ENCODE measurements at places on chromosomes 4 and X. TPM values are rescaled to one million over a fixed set of nuclear protein-coding genes. Genes with fewer than 3 reads are reported as not detected.

Gene FHDC1
- total RNA-seq, result 4.8 TPM

- no peak for DNase-seq
Observed at GRCh38 chr4:131296192-131296591, 1852.9 kb upstream of the PCDH10 start.

Gene SOWAHB
- 0.06 TPM for total RNA-seq

DNA sequence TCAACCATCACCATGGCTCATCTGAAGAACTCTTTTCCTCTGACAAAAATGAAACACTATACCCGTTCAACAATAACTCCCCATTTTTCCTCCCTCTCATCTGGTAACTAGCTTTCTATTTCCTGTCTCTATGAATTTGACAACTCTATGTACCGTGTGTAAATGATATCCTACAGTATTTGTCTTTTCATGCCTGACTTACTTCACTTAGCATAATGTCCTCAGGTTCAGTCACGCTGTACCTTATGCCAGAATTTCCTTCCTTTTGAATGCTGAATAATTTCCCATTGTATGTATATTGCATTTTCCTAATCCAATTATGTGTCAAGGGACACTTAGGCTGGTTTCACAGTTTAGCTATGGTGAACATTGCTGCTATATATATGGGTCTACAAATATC is 18.2 kb downstream of the MAGEA9 start:
- no peak for DNase-seq

DNA sequence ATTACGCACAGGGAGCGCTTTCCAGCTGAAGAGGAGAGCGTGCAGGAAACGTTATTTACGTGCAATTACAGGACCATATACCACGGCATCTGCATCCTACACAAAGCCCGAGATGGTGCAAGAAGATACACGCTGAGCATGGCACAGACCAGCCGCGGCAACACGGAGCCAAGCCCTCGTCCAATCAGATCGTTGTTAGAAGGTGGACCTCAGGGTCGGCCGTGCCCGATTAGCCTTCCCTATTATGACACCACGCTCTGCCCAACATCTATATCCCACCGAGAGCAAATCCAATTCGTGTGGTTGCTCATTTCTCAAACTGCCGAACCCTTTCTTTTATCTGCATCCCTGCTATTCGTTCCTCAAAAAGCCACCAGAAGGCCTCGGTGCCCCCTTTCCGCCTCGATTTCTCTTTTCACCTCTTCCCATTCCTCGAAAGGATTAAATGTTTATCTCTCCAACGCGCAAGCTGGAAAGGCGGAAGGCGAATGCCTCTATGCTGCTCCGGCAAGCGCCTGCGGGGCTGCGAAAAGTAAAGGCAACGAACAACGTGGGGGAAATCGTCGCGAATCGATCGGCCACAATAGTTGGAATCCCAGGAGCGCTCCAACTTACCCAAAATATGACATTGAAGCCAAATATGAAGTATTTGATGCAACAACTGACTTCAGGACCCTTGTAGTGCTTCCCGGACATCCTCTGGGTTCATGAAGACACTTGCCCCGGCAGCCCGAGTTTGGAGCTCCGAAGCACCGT is 702 bp downstream of the TSPAN5 start:
- peak; percentile 72 for DNase-seq

Gene PAGE1
- total RNA-seq, result not detected

DNA sequence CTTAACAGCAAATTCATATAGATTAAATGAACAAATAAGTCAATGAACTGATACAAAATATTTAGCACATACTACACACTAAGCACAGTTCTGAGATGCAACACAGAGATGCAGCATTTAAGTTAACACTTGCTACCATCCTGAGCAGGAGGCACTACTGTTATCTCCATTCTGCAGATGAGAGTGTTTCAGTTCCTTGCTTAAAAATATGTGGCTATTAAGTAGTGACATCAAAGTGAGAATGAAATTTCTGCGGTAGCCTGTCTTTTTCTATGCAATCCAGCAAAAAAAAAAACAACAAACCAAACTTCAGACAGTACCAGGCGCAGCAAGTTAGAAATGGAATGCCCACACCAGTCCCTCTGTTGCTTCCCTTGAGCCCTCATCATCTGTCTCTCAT is 90.8 kb downstream of the SHISA3 start:
- DNase-seq, result no peak

DNA sequence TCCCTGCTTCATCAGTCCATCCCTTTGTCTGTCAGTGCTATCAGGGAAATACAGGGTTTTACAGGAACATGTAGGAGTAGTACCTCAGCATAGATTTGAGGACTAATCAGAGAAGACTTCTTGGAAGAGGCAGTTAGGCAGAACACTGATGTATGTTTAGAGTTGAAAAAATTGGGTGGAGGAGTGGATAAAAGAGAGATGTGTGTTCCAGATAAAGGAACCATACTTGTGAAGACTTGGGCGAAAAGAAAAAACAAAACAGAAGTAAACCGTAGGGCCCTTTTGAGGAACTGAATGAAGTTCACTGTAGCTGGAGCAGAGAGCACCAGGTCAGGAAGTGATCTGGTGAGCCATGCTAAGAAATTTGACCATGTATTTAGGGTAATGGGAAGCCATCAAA is 32.3 kb downstream of the AFF1 start:
- no peak for DNase-seq

Gene KIAA1210
- not detected for total RNA-seq

Gene IQSEC2
- total RNA-seq, result 8.3 TPM

GRCh38 chrX:39850630-39851152 is 247.1 kb downstream of the BCOR start:
- DNase-seq, result no peak

GRCh38 chrX:29617276-29617675 is 598.1 kb upstream of the MAGEB2 start:
- DNase-seq, result no peak

DNA sequence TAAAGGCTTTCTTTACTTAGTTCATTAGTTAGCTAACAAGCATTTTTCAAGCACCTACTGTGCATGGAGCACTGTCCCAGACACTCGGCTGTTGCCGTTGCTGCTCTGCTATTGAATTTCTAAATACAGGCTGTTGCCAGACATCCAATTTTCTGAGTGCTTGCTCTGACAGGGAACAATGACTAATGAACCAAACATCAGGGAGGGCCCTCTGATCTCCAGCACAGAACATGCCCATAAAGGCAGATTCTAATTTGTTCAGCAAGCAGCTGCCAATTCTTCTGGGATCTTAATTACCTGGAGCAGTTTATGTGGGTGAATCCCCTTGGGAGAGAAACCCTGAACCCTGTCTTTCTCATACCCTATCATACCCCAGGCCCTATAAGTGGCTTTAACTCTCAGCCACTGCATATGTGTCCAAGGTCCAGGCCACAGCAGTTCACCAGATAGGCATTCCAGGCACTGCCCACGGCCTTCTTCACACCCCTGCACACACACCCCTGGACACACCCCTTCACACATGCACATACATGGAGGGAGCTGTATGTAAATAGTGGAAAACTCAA is 27.9 kb downstream of the TSC22D3 start:
- DNase-seq, result peak; percentile 24

- no peak for DNase-seq
Observed at GRCh38 chr4:174170906-174171305, 112.6 kb downstream of the FBXO8 start.

GRCh38 chr4:114830628-114831027 is 232.0 kb downstream of the UGT8 start:
- no peak for DNase-seq

- DNase-seq, result no peak
Observed at GRCh38 chr4:86972997-86973396, 38.2 kb downstream of the AFF1 start.

- DNase-seq, result no peak
Observed at GRCh38 chr4:1193206-1194009, 21.0 kb upstream of the SPON2 start.

Gene AADAT
- 24.2 TPM for total RNA-seq

GRCh38 chr4:88960576-88960975 is 96.4 kb downstream of the FAM13A start:
- peak; percentile 13 for DNase-seq

Gene RBM47
- 6.1 TPM for total RNA-seq

Gene VCX3A
- 1.0 TPM for total RNA-seq

GRCh38 chr4:48064349-48064748 is 47.8 kb downstream of the NIPAL1 start:
- no peak for DNase-seq

Gene PCDH18
- 162 TPM for total RNA-seq

Gene TAF1
- total RNA-seq, result 21.4 TPM

- DNase-seq, result no peak
Observed at GRCh38 chrX:18962329-18962728, 21.6 kb downstream of the PHKA2 start.

DNA sequence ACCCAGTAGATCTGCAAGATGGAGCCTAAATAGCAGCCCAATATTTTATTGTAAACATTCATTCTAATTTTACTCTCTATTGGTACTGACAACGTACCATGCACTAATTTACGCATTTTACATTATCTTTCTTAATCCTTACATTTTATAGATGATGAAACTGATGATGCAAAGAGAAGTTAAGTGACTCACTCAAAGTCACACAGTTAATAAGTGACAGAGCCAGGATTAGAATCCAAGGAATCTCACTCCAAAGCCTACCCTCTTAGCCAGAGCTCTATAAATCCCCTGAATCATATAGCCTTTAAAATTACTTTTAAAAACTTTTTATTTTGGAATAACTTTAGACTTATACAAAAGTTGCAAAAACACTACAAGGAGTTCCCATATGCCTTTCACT is 37.6 kb downstream of the PHKA1 start:
- no peak for DNase-seq

GRCh38 chr4:113382704-113383103 is 333.3 kb downstream of the ANK2 start:
- DNase-seq, result no peak

DNA sequence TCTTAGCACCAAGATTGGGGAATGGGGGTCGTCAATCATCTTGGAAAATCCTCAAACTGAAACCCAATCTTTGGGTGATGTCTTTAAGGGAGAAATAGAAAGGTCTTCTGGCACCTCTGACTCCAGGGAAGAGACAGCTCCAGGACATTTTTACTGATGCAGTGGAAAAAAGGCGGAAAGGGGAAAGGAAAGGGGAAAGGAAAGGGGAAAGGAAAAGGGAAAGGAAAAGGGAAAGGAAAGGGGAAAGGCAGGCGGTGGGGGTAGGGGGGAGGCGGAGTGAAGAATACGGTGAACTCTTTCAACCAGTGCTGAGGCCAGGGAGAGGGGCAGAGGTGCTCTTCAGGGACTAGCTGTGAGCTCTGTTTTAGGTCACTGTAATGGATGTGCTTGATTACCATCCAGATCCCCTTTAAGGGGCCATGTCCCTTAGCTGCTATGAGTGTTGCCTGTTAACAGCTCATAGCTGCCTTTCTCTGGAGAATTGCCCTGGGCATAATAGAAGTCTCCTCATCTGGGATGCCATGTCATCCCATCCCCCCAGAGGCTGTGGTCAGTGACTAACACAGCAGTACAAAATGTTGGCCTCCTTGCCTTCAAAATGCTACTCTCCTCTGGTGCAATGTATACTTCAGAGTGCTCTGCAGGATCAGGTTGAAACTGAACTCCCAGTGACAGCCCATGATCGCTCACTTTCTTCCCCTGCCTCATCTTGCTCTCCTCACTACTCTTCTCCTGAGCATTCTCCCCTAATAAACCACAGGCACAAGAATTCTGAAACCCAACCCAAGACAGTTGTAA is 92.4 kb upstream of the AP1S2 start:
- DNase-seq, result no peak

GRCh38 chr4:109385260-109385659 is 48.4 kb upstream of the SEC24B start:
- no peak for DNase-seq

Gene RNF212
- total RNA-seq, result 3.4 TPM

Data from neural progenitor cell (in vitro differentiated cells).